ENCODE measurements at places on chromosomes 3 and 15.

DNA sequence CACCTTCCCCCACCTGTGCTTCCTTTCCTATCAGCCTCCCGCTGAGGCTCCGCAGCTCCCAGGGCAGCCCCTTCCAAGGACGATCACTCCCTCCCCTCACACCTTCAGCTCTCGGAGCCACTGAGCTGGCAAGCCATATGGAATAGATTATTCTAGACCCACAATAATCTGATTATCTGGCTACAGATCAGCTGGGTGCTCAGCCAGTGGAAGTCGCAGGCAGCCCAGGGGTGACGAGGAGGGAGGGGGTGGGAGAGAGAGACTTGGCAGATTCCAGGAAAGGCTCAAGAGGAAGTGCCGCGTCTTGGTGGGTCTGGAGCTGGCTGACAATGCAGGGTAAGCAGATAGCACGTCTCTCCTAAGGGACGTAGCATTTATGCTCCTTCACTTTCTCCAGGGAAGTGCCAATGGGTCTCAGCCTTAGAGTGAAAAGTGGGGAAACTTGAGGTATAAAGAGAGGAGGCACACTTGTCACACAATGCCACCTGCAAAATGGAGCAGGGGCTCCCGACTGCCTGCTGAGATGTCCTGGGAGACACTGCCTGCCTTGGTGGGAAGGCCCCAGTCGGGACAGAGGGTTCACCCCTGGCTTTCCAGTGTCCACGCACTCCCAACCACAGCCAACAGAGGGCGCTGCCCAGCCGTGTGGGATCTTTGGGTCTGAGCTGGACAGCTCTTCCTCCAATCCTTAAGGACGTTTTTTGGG is 9.4 kb upstream of the MESP1 start:
- DNase-seq = peak; percentile 86

GRCh38 chr15:90142216-90143165 is 40.2 kb upstream of the IDH2 start:
- no peak for DNase-seq

GRCh38 chr3:149356630-149357029 is 20.8 kb downstream of the TM4SF1 start:
- no peak for DNase-seq

DNA sequence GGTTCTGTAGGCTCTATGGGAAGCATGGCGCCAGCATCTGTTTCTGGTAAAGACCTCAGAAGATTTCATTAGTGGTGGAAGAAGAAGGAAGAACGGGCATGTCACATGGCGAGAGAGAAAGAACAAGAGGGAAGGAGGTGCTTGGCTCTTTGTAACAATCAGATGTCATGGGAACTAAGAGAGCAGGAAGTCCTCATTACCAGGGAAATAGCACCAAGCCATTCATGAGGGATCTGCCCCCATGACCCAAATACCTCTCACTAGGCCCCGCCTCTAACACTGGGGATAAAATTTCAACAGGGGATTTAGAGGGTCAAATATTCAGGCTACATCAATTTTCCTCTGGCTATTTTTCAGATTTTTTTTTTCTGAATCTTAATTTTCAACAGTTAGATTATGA is 954.3 kb downstream of the SQOR start:
- DNase-seq = no peak

- DNase-seq = no peak
These were observed 193.4 kb downstream of the ZNF621 start for GRCh38 chr3:40718209-40718608.

GRCh38 chr3:141239511-141240281 is 8.1 kb downstream of the PXYLP1 start:
- DNase-seq = no peak

DNA sequence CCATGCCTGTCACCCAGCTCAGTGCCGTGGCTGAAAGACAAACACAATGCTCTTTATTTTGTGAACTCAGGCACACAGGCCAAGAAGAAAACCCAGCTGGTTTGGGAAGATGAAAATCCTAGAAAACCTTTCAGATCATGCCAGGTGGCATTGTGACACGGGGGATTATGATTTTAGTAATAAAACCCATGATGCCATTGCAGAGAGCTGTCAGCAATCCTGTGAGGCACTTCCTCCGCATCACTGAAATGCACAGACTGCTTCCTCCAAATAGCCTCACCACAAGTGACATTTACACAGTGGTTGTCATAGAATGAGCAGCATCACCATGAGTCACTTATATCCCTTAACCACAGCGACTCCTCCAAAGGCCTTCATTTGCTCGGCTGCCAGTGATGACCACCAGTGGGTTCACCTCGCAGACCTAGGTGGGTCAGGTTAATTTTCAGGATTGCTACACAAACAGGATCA is 22.7 kb downstream of the ABHD6 start:
- no peak for DNase-seq

GRCh38 chr3:127718916-127719290 is 46.2 kb downstream of the ABTB1 start:
- no peak for DNase-seq

DNA sequence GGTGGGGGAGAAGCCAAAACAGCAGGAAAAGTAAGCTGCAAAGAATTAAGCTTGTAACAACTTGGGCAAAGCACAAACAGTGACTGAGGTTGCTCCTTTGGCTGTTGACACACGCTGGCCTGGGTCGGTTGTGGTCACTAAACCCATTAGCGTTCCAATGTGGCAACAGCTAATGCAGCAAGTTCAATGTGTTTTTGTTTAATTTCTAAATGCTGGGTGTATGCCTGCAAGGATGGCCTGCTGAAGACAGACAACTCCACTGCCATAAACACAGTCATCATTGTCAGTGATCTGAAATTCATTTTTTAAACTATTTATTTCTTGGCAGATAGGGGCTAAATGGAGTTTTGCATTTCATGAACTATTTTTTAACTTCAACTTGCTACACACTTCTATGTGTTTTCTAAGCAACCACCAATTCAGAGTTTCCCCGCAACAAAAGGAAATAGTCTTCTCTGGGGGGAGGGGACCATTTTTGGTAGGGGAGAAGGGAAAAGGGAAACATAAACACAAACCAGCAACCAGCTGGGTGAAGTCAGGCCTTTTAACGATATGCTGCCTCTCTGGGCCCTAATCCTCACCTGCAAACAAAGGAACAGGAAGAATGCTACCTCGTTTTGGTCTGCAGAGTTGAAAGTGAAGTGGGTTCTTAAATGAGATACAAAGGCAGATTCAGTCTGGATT is 34.8 kb upstream of the WNT5A start:
- peak; percentile 9 for DNase-seq
